ENCODE measurements at places on chromosomes 7 and 10.
A peak's percentile ranks its signal among the peaks of the same experiment; 100 is the strongest.

- no peak for DNase-seq
Observed at GRCh38 chr7:2043316-2044039, 189.3 kb downstream of the MAD1L1 start.

DNA sequence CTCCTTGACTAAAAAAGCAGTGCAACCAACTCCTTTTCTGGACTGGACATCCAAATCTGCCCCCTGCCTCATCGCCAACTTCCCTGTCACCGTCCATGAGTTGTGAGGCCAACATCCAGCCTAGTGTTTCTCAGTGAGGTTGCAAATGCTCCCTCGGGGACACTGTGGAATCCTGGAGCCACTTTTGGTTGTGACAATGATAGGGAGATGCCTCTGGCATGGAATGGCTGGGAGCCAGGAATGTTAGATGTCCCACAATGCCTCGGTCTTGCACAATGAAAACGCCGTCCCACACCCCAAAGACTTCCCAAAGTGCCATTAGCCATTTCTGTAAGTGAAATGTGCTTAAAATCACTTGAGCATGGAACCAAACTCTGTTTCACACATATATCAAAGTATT is 105.2 kb downstream of the OSBPL3 start:
- DNase-seq: no peak

GRCh38 chr10:89217057-89217990 is 10.2 kb upstream of the CH25H start:
- DNase-seq: no peak

GRCh38 chr7:123602648-123603047 is 1.0 kb downstream of the ASB15 start:
- no peak for DNase-seq

- peak; percentile 96 for DNase-seq
Observed at GRCh38 chr7:69166979-69167516, 431.2 kb upstream of the AUTS2 start.

DNA sequence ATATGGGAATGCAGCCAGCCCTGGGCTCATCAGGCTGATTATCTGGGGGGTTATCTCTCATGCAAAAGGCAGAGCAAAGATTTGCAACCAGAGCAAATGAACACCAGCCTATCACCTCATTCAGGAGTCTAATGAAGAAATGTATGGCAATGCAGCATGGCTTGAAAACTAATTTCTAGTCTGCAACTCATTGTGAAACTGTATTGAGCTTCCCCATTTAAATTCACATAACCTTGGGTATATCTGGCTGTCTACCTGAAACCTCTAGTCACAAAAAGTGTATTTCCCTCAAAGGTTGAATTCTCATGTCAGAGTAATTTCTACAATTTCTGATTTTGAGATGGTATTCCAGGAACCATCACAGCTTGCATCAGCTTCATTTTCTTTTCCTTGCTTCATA is 240.0 kb downstream of the SDHAF3 start:
- DNase-seq: no peak
